ENCODE measurements at places on chromosomes 3 and 15. TPM values are rescaled to one million over a fixed set of nuclear protein-coding genes. Genes with fewer than 3 reads are reported as not detected.
A peak's percentile ranks its signal among the peaks of the same experiment; 100 is the strongest.

Gene RHO
- total RNA-seq: not detected

Gene TP63
- 0.51 TPM for total RNA-seq

Gene UROC1
- total RNA-seq: not detected

Gene SAMMSON
- not detected for total RNA-seq

Gene FMN1
- total RNA-seq: not detected

Gene MUSTN1
- not detected for total RNA-seq

Gene ATP10A
- total RNA-seq: 47.9 TPM

Gene CCK
- total RNA-seq: not detected

Gene ZNF774
- 2.1 TPM for total RNA-seq

DNA sequence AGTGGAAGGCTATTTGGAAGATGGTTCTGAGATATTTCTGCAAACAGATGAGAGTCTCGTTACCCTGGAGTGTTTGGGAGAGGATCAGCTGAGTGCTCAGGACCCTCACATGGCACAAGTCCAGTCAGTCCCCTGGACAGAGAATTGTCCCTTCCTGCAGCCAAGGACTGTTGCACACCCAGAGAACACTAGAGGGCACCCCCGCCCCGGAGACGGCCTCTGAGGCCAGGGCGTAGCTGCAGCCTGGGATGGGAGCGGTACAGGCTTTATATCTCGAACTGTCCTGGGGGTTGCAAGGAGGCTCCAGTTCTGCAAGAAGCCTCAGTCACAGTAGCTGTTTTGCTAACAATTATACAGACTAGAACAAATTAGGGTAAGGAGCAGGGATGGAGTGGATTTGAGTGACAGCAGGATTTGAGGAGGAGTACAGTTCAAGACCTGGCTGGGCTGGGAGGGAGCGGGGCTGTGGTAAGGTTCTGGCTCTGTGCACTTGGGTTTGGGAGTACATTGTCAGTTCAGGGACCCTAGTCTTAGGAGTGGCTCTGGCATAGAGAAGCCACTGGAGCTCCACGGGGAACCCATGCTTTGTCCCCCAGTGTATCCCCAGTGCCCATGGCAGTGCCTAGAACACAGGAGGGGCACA lies 67.6 kb upstream of the HACD2 start:
- no peaks in the 10 kb centered on the region for H3K36me3 ChIP-seq
- H3K27ac ChIP-seq: no peak overlapping the region
- no peaks in the 10 kb centered on the region for H3K4me1 ChIP-seq
- DNase-seq: no peak

- H3K36me3 ChIP-seq: no peaks in the 10 kb centered on the region
- H3K27me3 ChIP-seq: no peaks in the 10 kb centered on the region
- DNase-seq: peak; percentile 96
- H3K4me3 ChIP-seq: peak overlapping the region; percentile 93
Observed at GRCh38 chr15:64893481-64894394, 18.0 kb upstream of the ANKDD1A start.

GRCh38 chr15:83206526-83207008 lies 1.1 kb downstream of the HDGFL3 start:
- peaks cover 40% of the 10 kb centered on the region for H3K4me1 ChIP-seq
- H3K27me3 ChIP-seq: peaks cover 10% of the 10 kb centered on the region
- peak overlapping the region; percentile 94 for H3K27ac ChIP-seq
- peak overlapping the region; percentile 96 for H3K4me3 ChIP-seq

- DNase-seq: no peak
- H3K27ac ChIP-seq: no peak overlapping the region
- H3K4me3 ChIP-seq: no peak overlapping the region
- no peaks in the 10 kb centered on the region for H3K36me3 ChIP-seq
- no peaks in the 10 kb centered on the region for H3K27me3 ChIP-seq
Observed at GRCh38 chr15:41233367-41233771, 2.3 kb downstream of the CHP1 start.

GRCh38 chr15:63945007-63945788 lies 101.1 kb downstream of the DAPK2 start:
- peak; percentile 51 for DNase-seq
- peaks cover 47% of the 10 kb centered on the region for H3K4me1 ChIP-seq
- H3K36me3 ChIP-seq: no peaks in the 10 kb centered on the region
- H3K27me3 ChIP-seq: no peaks in the 10 kb centered on the region
- no peak overlapping the region for H3K4me3 ChIP-seq

DNA sequence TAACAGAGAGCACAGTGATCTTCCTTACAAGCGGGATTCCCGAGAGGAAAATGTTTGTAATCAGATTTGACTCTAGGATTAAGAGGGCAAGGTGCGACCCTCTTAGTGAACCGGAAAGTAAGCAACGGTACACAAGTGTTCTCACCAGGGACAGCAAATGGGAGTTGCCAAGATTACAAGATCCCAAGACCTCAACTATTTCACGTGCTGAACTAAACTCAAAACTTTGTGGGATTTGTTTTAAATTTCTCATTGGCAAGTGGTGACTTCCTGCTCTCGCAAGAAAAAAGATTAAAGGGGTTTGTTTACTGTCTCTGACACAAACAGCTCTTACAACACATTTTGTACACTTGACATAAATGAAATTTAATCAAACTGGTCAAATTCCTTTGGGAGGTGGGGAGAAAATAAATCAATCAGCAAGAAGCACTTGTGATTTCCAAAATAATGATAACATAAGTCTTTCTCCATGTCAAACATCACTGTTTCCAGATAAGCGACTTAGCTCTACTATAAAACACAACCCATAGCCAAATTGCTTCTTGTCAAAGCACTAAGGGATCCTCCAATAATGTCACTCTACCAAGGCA lies 2.2 kb upstream of the PGPEP1L start:
- no peaks in the 10 kb centered on the region for H3K4me1 ChIP-seq
- no peak for DNase-seq
- H3K36me3 ChIP-seq: no peaks in the 10 kb centered on the region
- no peak overlapping the region for H3K4me3 ChIP-seq
- peaks cover 13% of the 10 kb centered on the region for H3K27me3 ChIP-seq

DNA sequence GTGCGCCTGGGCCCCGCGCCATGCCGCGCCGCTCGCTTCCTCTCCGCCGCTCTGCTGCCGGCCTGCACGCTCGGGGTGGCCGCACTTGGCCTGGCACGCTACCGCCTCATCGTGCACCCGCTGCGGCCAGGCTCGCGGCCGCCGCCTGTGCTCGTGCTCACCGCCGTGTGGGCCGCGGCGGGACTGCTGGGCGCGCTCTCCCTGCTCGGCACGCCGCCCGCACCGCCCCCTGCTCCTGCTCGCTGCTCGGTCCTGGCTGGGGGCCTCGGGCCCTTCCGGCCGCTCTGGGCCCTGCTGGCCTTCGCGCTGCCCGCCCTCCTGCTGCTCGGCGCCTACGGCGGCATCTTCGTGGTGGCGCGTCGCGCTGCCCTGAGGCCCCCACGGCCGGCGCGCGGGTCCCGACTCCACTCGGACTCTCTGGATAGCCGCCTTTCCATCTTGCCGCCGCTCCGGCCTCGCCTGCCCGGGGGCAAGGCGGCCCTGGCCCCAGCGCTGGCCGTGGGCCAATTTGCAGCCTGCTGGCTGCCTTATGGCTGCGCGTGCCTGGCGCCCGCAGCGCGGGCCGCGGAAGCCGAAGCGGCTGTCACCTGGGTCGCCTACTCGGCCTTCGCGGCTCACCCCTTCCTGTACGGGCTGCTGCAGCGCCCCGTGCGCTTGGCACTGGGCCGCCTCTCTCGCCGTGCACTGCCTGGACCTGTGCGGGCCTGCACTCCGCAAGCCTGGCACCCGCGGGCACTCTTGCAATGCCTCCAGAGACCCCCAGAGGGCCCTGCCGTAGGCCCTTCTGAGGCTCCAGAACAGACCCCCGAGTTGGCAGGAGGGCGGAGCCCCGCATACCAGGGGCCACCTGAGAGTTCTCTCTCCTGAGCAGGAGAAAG lies 951 bp downstream of the GPR62 start:
- H3K36me3 ChIP-seq: peaks cover 4% of the 10 kb centered on the region
- no peaks in the 10 kb centered on the region for H3K4me1 ChIP-seq
- H3K27me3 ChIP-seq: peaks cover 36% of the 10 kb centered on the region
- no peak overlapping the region for H3K27ac ChIP-seq

DNA sequence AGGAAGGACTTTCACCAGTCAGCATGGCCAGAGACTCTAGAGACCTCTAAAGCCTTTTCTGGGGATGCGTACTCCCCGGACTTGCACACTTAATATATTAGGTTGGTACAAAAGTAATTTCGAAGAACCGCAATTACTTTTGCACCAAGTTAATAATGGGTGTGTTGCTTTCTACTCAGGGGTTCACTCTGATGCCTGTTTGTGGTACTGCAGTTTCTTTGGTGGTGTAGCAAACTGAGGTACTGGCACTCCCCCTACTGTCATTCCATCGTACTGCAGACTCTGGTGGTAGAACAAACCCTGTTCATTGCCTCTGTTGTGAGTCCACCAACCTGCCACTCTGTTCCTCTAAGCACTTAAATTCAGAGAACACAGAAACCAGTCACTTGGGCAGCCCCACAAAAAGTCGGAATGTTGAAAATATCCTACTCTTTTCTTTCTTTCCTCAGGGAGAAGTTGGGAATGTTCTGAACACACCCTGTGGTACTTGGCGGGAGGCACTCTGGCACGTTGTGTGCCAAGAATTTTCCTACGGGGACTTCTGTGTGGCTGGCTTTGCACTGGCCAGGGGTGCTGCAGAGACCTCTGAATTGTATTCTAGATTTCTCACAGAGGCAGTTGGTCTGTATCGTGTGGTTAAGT lies 46.3 kb downstream of the GABRG3 start:
- no peaks in the 10 kb centered on the region for H3K27me3 ChIP-seq
- no peaks in the 10 kb centered on the region for H3K4me1 ChIP-seq
- H3K36me3 ChIP-seq: no peaks in the 10 kb centered on the region
- DNase-seq: peak; percentile 8
- H3K27ac ChIP-seq: no peak overlapping the region

GRCh38 chr3:110783541-110783940 lies 288.1 kb upstream of the NECTIN3 start:
- DNase-seq: no peak
- H3K36me3 ChIP-seq: no peaks in the 10 kb centered on the region
- no peaks in the 10 kb centered on the region for H3K27me3 ChIP-seq
- H3K4me1 ChIP-seq: no peaks in the 10 kb centered on the region

DNA sequence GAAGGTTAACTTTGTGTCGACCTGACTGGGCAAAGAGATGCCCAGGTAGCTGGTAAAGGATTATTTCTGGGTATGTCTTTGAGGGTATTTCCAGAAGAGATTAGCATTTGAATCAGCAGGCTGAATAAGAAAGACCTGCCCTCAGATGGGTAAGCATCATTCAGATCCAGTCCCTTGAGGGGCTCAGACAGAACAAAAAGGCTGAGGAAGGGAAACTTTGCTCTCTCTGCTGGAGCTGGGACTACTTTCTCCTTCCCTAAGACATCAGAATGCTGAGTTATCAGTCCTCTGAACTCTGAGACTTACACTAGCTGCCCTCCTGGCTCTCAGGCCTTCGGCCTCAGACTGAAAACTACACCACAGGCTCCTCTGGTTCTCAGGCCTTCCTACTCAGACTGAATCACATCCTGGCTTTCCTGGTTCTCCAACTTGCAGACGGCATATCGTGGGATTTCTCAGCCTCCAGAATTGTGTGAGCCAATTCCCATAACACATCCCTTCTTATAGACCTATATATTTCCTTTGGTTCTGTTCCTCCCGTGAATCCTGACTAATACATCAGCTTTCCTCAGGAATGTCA lies 982.9 kb downstream of the TUSC7 start:
- DNase-seq: no peak
- H3K27ac ChIP-seq: no peak overlapping the region
- H3K36me3 ChIP-seq: no peaks in the 10 kb centered on the region
- no peak overlapping the region for H3K4me3 ChIP-seq
- H3K4me1 ChIP-seq: no peaks in the 10 kb centered on the region

GRCh38 chr3:14306142-14306541 lies 96.3 kb upstream of the SLC6A6 start:
- H3K27ac ChIP-seq: no peak overlapping the region
- H3K27me3 ChIP-seq: peaks cover 21% of the 10 kb centered on the region
- H3K4me3 ChIP-seq: no peak overlapping the region
- DNase-seq: no peak
- H3K4me1 ChIP-seq: peaks cover 6% of the 10 kb centered on the region

DNA sequence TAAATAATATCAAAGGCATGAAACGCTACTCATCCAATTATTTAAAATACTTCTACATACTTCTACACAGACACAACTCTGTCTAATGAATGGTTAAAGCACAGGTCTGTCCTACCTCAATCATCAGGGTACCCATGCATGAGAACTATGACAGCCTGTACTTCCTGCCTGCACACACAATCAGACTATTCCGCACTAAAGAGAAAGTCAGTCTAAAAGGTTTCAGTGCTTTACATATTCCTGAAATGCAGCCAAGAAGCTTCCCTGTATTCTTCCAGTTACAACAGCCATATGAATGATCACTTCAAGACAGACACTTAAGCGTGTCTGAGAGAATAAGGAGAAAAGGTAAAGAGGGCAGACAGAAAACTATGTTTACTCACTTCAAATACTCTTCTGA lies 58.8 kb downstream of the TUBGCP4 start:
- no peaks in the 10 kb centered on the region for H3K4me1 ChIP-seq
- H3K27ac ChIP-seq: no peak overlapping the region
- DNase-seq: no peak
- H3K4me3 ChIP-seq: no peak overlapping the region
- H3K27me3 ChIP-seq: no peaks in the 10 kb centered on the region

DNA sequence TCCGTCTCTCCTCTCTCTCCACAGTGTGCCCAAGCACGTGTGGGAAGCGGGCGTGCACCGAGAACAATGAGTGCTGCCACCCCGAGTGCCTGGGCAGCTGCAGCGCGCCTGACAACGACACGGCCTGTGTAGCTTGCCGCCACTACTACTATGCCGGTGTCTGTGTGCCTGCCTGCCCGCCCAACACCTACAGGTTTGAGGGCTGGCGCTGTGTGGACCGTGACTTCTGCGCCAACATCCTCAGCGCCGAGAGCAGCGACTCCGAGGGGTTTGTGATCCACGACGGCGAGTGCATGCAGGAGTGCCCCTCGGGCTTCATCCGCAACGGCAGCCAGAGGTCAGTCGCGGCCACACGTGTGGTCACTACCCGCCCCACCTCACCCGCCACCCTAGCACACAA lies 116.3 kb downstream of the PGPEP1L start:
- no peak for DNase-seq
- no peak overlapping the region for H3K4me3 ChIP-seq
- no peaks in the 10 kb centered on the region for H3K4me1 ChIP-seq
- H3K36me3 ChIP-seq: no peaks in the 10 kb centered on the region
- no peaks in the 10 kb centered on the region for H3K27me3 ChIP-seq

DNA sequence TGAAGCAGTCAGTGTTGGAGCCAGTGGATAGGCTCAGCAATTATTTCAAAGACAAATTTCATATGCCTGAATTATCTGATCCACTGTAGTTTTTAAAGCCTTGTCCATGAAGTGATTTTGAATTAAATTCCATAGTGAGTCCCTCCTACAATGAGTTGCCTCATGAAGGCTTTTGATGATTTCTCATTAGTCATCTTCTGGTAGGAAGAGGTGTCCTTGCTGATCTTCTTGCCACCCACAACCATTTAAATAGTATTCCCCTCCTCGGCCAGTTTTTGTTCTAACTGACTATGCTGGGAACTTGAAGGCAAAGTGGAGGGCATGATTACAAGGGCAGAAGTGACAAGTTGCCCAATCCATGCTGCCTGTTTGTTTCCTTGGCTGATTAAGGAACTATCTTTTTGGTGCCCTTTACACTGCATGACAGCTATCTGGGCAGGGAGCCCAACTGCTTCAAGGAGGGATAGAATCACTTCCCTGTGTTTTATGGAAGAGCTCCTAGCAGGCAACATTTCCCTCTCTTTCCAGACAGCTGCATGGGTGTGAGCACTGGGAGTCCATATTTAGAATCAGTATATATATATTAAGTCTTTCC lies 617.5 kb downstream of the ZPLD1 start:
- no peak overlapping the region for H3K4me3 ChIP-seq
- H3K27me3 ChIP-seq: no peaks in the 10 kb centered on the region
- DNase-seq: no peak
- H3K27ac ChIP-seq: no peak overlapping the region
